ENCODE measurements at places on chromosomes 1 and 21.

DNA sequence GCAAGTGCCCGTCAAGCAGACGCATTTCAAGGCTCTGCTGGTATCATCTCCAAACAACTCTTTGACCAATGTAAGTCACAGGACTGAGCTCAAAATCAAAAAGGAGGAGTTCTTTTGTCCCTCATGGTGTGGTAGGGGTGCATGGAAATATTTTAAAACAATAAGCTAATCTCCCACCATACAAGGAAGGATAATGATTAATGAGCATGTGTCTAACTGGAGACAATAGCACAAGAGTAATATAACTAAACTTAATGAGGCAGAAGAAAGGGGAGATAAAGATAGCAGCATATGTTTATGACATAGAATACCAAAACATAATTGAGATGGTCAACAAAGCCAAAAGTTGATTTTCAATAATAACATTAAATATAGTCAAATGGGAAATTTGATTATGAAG, 668.0 kb upstream of the ZP4 start:
- no peak for DNase-seq

DNA sequence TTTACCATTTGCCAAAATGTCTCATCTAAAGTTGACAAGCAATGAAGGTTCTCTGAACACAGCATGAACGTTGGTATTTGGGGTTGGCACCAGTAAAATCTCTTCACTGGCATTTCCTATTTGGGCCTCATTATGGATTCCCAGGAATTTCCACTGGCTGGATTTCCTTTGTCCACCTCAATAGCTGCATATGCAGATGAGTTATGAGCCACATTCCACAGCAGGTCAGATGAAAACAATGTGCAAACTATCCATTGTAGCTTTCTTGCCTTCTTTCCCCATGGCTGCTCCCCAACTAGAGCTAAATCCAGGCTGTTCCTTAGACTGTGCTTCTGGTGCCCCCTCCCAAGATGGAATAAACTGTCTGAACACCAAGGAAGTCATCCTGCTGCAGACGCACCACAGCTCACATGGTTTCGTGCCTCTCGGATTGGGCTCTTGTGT, 168.1 kb upstream of the FGGY start:
- no peak for DNase-seq

DNA sequence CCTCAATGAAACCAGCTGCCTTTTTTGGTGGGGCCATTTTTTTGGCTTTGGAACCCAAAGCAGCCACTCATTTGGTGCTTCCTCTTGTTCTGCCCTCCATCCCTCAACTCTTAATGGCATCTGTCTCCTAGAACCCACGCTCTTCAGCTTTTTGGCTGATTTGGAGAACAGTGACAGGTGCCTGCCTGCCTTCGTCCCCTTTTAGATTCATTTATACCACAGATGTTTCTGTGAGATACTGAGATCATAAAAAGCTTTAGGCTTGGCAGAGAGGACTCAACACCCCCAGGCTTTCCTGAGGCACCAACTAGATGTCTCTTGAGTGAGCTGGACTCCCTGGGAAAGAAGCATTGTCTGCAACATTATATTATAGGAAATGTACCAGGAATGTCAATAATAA, 20.4 kb upstream of the YTHDF2 start:
- no peak for DNase-seq

DNA sequence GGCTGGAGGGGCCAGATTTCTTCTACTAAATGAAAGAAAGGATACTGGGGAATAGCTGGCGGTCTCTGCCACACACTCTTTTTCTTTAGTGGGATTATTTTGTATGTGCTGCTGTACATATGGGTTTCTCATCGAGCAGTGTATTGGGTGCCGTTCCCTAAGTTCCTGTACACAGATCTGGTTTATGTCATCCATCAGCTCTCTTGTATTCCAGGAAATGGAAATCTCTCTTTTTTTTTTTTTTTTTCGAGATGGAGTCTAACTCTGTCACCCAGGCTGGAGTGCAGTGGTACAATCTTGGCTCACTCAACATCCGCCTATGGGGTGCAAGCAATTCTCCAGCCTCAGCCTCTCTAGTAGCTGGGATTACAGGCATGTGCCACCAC, 27.0 kb upstream of the NID1 start:
- no peak for DNase-seq

DNA sequence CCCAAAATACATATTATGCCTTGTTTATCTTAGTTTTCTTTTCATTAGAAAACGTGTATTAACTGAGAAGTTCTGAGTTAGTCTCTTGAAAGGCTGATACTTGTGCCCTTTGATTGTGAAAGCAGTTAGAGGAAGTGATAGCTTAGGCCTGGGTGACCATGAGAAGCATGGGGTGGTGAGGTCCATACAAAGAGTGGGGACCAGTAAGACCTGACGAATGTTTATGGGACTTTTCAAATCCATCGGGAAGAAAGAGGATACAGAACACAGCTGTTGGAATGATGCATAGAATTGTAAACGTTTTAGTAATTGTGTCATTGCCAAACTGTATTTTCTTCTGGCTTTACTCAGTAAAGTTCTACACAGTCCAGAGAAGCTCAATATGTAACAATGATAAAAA, 259.8 kb downstream of the LMO4 start:
- no peak for DNase-seq

GRCh38 chr1:190478149-190479049, 735 bp upstream of the BRINP3 start:
- no peak for DNase-seq

DNA sequence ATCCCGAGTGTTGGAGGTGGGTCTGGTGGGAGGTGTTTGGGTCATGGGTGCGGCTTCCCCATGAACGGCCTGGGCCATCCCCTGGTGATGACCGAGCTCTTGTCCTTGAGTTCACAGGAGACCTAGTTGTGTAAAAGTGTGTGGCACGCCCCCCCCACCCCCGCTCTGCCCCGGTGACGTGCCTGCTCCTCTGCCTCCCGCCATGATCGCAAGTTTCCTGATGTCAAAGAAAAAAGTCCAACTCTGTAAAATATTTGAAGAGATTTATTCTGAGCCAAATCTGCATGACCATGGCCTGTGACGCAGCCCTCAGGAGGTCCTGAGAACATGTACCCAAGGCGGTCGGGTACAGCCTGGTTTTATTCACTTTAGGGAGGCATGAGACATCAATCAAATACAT, 125.1 kb upstream of the COL6A1 start:
- DNase-seq, result no peak

GRCh38 chr1:232709386-232709785, 79.5 kb upstream of the SIPA1L2 start:
- DNase-seq, result no peak

DNA sequence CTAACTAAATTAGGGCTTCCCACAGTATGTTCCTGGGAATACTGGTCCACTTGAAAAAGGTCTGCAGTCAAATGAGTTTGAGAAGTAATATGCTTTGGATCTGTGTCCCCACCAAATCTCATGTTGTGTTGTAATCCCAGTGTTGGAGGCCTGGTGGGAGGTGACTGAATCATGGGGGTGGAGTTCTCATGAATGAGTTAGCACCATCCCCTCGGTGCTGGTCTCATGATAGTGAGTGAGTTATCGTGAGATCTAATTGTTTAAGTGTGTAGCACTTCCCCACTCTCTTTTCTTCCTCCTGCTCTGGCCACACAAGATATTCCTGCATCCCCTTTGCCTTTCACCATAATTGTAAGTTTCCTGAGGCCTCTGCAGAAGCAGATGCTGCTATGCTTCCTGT, 16.9 kb upstream of the DMRTB1 start:
- no peak for DNase-seq

DNA sequence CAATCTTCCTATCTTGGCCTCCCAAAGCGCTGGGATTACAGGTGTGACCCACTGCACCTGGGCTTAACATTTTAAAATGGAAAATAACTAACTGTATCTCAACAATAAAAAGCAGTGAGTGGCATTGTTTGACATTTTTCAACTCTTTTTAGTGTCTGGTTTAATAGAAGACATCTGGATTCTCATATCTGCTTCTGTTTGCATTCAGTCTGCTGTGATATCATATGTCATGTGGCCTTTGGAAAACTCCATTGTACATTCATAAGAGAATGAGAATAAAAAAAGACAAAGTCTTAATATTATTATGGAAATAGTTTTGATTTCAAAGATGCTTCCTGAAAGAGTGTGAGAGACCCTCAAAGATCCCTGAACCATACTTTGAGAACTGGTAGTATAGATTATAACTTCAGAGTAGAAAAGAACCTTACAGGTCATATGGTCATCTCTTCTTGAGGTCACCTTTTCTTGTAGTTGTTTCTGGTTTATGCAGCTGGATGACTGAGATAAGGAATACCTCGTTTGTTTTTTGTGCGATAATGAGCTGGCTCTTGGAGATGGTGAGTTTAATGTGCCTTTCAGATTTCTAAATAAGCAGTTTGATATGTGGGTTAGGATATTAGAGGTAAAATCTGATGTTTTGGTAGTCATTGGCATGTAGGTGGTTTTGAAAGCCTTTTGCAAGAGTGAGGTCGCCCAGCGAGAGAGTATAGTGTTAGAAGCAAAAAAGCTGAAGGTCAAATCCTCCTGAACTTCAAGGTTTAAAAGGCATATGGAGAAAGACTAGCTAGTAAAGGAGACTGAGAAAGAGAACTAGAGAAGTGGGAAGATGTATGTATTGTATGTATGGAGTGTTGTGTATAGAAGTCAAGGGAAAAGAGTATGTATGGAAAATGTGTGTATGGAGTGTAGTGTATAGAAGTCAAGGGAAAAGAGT, 17.2 kb downstream of the CEP350 start:
- DNase-seq, result no peak

DNA sequence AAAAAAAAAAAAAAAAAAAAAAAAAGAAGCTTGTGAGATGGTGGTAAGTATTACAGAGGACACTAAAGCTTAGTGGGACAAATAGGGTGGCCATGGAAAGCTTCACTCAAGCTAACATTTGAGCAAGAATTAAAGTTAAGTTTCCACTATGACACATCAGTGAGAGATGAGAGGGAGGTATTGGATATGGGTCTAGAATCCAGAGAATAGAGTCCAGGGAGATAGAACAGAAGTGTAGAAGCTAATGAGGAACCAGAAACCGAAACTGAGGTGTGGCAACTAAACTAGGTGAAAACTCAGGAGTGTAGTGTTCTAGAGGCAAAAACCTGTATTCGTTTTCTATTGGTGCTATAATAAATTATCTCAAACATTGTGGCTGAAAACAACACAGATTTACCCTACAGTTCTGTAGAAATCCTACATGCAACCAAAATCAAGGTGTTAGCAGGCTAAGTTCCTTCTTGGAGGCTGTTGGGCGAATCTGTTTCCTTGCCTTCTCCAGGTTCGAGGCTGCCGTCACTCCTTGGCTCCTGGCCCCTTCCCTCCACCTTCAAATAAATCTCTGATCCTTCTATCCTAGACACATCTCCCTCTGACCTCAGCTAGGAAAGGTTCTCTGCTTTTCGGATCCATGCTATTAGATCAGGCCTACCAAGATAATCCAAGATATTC, 36.2 kb downstream of the PTP4A2 start:
- no peak for DNase-seq

DNA sequence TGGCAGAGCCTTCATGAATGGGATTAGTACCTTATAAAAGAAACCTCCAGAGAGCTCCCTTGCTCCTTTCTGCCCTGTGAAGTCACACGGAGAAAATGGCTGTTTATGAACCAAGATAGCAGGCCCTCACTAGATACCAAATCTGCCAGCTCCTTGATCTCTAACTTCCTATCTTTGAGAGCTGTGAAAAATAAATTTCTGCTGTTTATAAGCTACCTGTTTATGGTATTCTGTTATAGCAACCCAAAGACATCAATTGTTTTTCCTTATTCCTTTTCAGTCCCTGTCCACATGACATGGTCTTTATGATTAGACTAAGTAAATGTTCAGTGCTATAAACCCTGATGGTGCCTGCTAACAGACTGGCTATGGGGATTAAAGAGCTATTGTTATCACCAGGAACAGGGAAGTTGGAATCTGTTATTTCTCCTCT, 9.7 kb upstream of the STIL start:
- no peak for DNase-seq

DNA sequence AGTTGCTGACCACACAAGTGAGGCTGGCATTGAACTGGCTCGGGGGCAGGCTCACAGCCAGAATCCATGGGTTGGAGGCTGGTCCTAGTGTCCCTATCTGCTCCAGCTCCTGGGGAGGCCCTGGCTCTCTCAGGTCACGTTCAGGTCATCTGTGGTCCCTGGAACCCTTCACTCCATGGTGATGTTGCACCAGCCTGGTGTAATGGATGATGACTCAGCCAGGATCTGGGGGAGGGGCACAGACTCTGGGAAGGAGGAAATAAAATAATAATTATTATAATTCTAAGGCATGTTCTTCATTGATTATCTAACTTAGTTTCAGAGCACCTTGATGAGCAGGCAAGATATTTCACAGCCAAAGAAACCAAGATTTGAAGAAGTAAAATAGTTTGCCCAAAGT, 26.6 kb upstream of the FCRL4 start:
- no peak for DNase-seq

DNA sequence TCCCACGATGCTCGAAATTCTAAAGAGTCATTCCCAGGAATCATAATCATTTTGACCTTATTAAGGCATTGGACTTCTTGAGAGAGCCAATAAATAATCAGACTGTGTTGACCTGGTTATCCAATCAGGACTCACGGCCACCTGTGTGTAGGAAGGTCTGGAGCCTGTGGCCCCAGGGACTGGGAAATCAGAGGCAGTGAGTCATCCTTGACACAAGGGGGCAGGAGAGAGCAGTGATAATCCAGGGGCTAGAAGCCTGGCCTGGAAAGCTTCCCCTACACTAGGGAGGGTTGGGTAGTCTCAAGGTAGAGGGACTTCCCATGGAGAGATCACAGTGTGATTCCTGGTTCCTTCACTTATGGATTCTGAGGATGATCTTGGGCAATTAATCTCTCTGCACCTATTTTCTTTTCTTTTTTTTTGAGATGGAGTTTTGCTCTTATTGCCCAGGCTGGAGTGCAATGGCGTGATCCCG, 4.7 kb downstream of the MR1 start:
- DNase-seq, result peak; percentile 40

GRCh38 chr1:43901196-43901961, 32.2 kb upstream of the ARTN start:
- DNase-seq, result no peak

- no peak for DNase-seq
These were observed 10.9 kb upstream of the LRRC3 start for GRCh38 chr21:44444286-44444931.

DNA sequence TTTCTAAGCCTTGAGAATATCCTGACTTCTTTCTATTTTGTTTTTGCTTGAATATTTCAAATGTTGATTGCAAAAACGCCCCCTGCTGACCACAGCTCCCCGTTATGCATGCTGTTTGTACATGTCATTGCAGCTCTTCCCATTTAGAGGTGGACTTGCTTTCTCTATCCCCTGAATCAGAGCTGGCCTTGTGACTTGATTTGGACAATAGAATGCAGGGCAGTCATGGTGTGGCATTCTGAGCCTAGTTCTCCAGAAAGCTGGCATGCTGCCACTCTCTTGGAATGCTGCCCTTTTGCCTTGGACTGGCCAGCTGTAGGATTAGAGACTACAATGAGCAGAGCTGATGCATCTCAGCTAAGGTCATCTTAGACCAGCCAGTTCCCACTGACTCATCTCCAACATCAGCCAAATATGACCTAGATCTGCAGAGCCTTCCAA, 1561.5 kb downstream of the MRPL39 start:
- DNase-seq, result no peak

- no peak for DNase-seq
These were observed 137.6 kb downstream of the PTGER3 start for GRCh38 chr1:70910013-70910412.

- DNase-seq, result no peak
These were observed 217.1 kb upstream of the C1orf174 start for GRCh38 chr1:4117196-4117595.

GRCh38 chr1:79982211-79982610, 975.7 kb upstream of the ADGRL4 start:
- DNase-seq, result no peak
